ENCODE measurements at places on chromosomes 12 and 14.

- DNase-seq, result no peak
These were observed 353.0 kb downstream of the CCDC91 start for GRCh38 chr12:28543021-28543890.

DNA sequence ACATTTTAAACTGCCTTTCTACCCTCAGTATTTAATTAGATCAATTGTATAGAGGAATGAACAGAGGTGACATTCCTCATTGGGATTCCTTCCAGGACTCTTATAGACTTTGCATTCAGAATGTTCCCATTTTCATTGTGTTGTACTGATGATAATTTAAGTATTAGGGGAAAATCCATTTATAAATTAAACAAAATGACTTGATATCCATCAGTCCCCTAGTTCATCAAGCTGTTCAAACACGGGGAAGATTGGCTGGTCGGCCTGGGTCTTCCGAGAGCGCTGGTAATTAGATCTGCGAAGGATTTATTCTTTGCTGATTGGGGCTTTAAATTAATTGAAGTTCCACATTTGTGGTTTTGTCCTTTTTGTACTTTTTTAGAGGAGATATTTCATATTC is 274.0 kb downstream of the EGLN3 start:
- DNase-seq, result no peak

DNA sequence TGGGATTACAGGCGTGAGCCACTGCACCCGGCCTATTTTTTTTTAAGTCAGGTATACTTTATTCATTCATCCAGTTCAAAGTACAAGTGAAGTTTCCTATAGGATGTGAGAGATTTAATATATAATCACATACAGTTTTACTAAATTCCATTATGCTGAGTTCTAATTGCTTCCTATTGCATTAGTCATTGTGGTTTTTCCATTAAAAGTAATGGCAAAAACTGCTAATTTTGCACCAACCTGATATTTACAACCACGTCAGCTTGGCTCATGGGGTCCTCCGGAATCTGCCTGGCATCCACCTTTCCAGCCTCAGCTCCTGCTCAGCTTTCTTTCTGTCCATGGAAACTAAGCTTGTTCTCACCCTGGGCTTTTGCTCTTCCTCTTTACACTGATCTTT is 67.0 kb upstream of the CSRP2 start:
- no peak for DNase-seq

- DNase-seq, result peak; percentile 55
These were observed at the start of the genes LRRIQ1 and TSPAN19 for GRCh38 chr12:85036234-85036707. Gene LRRIQ1 (plus strand): TSS chr12:85036351. CDS start chr12:85038177, 1,826 bp downstream. Gene TSPAN19 (minus strand): TSS chr12:85036277. CDS start chr12:85029946, 6,331 bp downstream.

DNA sequence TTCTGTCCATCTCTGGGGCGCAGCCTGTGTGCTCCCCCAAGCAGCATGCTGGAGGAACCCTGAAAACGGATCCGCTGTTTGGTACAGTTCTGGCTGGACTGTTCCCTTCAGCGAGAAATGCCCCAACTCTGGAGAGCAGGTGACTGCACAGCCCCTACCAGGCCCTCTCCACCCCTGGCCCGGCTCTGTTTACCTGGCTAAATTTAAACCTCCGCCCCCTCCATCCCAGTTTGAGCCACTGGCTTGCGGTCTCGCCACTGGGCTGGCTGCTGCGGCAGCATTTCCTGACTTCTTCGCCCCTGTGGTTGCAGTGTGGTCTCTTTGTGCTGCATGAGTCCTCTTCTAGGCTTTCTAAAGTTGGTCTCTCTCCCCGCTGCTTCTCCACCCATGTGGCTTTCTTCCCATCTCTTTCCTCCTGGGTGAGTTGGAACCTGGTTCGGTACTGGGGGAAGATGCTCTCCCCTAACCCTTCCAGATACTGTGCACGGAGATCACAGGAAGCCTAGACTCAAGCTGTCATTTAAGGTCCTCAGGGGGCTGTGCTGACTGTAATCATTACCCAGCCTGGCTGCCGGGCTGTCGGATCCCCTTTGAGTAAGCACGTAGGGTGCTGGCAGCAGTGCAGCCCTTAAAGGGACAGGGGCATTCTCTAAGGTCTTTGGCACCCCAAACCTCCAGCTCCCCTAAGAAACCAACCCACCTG is 60.6 kb downstream of the FBXL14 start:
- no peak for DNase-seq

- no peak for DNase-seq
These were observed 21.5 kb upstream of the IFNG start for GRCh38 chr12:68180792-68181744.

GRCh38 chr12:3992945-3993344 is 119.7 kb upstream of the PARP11 start:
- DNase-seq, result no peak

- no peak for DNase-seq
These were observed 268.4 kb upstream of the PELI2 start for GRCh38 chr14:55849833-55850232.

DNA sequence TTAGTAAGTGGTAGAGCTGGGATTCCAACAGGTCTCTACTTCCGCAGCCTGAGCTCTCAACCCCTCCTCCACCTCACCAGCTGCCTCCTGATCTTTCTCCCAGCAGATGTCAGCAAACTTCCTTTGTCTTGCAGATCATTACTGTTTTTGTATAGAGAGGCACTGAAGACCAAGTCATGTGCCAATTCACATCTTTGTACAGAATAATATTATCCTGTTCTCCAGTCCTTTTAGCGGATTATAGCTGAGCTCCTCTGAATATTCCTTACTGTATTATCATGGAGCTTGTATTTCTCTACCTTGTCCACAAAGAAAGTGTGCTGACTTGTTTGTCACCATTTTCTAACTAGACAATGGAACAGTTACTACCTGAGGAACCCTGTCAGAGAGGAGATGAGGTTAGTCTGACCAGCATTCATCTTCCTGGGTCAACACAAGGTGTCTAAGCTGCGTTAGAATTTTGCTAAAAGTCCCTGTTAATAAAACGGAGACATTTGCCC is 142.3 kb upstream of the ARHGAP5 start:
- peak; percentile 73 for DNase-seq

DNA sequence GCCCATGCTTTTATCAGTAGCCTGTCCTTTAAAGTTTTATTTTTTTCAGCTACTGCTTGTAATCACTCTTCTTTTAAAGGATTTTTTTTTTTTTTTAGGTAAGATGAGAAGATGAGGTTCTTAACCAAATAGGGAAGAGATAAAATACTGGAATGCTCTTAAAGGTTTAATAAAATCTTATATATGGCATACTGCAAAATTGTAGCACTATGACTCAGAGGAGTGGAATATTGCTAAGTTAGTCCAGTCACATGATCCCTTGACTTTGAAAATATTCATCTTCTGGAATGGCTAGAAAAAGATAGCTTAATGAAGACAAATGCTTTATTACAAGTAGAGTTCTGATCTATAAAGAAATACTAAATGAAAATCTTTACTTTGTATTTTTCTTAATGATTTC is 116.6 kb downstream of the NAV3 start:
- no peak for DNase-seq

DNA sequence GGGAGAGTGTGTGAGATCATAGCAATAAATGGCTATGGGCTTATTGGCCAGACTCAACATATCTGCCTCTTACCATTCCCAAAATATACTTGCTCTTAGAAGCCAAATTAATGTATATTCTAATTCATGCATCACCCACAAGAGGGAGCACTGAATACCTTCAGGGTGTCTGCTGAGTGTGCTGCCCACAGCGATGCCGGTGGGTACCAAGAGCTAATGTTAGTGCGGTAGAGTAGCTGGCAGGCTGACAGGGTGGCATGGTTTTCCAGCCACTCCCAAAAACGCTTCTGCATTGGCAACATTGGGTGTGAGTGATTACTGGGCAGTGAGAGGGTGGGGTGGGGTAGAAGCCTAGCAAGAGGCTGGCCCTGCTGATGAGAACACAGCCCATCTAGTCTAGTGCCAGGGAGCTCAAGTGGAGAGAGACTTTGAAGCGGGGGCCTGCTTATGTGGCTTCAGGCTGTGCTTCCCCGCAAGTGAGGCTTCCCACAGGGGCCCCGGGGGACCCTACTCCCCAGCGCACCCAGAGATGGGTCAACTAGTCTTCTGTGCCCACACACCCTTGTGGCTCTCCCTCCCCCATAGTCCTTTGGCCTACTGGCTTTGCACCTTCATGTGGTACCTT is 9.2 kb upstream of the PLEKHD1 start:
- no peak for DNase-seq

DNA sequence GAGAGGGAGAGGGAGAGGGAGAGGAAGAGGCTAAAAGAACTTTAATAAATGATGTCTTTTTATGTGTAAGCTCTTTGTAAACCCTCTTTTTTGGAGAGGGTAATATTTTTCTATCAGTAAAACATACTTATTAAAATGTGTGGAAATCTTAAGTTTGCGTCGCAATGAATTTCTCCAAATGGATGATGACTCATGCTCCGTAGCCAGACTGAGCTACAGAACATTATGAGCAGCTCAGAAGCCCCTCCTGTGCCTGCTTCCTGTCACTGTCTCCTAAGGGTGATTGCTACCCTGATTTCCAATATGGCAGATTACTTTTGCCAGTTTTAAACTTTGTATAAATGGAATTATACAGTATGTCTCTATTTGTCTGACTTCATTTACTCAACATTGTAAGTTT is 13.0 kb upstream of the PYGL start:
- DNase-seq, result no peak

GRCh38 chr12:24853588-24853987 is 95.3 kb downstream of the BCAT1 start:
- DNase-seq, result no peak

DNA sequence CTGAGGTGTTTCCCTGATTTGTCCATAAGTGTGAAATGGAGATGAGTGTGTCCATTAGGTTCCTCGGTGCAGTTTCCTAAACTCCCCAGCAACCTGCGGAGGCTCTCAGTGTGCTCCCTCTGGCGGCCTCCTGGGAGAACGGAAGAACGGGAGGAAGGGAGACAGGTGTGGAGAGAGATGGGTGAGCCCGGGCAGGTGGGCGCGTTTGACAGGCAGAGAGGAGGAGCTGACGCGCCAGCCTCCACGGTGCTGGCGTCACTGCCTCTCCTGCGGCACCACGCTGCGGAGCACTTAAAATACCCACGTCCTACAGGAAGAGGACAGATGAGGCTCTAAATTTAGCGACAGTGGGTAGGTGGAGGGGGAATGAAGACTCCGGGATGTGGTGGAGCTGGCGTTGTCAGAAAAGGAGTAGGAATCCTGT is 26.8 kb upstream of the PEX5 start:
- peak; percentile 36 for DNase-seq

DNA sequence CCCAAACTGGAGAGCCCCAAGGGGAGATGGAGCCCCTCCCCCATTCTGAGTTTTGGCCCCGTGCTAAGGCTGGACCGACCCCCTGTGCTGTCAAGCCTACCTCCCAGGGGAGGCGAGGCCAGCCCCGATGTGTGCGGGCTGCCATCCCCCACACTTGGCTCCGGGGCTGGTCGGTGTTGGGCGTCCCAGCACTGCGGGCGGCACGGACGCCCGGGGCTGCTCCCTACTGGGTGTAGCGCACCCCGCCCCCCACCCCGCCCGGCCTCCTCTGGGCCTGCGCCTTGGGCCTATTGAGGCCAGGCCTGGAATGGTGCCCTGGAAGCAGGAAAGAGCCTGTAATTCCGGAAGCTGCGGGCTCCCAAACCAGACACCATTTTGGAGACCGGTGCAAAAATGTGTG is 2.6 kb downstream of the DCAF4 start:
- DNase-seq, result no peak

DNA sequence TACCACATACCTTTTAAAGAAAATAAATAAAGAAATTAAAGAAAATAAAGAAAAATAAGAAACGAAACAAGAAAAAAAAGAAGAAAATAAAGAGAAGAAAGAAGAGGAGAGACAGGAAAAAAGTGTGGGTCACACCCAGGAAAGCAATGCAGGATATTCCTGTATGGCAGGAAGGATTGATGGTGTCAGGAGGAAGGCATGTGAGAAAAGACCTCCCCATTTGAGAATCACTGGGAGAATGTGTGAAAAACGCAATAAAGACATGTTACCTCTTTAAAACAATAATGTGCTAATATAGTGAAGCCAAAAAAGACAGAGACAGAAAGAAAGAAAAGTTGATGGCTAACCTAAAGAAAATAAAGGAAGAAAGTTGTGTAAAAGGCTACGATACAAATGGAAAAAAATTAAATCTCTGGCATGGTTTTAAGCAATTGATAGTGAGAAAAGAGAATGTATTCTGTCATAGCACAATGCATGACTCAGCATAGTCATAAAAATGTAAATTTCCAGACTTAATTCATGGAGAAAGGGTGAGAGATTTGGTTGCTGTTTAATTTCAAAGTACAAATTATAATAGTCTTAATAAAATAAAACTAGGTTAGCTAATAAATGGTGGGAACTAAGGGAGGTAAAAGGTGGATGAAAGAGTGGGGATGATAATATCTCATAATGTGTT is 24.3 kb upstream of the FOXG1 start:
- DNase-seq, result no peak

GRCh38 chr14:59175404-59175803 is 13.1 kb upstream of the DAAM1 start:
- no peak for DNase-seq

- peak; percentile 91 for DNase-seq
These were observed at the start of gene STAT6 for GRCh38 chr12:57111031-57111734. Gene STAT6 (minus strand): TSS chr12:57111362. CDS start chr12:57108278, 3,084 bp downstream.

DNA sequence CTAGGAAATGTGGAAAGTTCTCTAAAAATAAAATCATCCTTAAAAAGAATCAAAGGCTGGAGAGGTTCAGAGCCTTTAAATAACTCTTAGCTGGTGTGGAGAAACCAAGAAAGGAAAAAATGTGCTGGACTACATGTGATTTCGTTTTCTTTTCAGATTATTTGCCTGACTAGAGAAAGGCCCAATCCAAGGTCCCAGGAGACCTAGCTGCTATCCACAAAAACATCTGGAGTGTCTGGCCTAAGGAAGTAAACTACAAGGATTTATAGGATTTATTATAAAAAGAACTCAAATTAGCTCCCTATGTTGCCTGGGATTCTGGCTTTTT is 774 bp upstream of the TMEM30B start:
- no peak for DNase-seq

DNA sequence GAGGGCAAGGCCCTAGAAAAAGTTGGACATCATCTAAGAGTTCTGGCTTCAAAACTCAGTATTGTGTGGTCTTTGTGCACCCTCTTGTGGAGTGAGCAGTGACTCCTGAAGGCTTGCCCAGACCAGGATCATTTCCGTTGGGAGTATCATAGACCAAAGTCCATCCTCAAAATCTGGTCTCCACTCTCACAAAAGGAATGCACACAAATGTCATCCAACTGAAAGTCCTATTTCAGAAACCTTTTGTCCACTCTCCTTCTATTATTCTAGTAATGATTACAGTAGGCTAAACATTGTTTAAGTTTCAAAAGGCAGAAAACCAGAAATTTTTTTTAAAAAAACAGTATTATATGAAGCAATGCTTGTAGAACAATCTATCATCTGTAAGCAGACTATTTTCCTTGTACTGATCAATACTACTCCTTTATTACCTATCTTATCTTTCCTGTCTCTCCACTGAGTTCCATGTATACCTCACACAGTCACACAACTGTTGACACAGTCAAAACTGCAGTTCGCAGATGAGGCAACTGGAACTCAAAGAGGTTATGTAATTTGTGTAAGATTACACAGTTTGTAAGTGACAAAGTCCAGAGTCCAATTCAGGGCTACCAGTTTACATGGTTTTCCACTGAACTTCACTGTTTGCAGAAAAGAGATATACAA is 41.4 kb downstream of the COX16 start:
- DNase-seq, result peak; percentile 44

GRCh38 chr14:65169351-65169750 is 67.0 kb upstream of the MAX start:
- DNase-seq, result no peak

- DNase-seq, result no peak
These were observed 106.6 kb downstream of the PLXNC1 start for GRCh38 chr12:94255006-94255405.

All from colonic mucosa (tissue), 4 donors.